ENCODE measurements at places on chromosomes 13 and 19. TPM values are rescaled to one million over a fixed set of nuclear protein-coding genes. Genes with fewer than 3 reads are reported as not detected.

GRCh38 chr13:45178349-45179162 lies 22.3 kb downstream of the KCTD4 start:
- DNase-seq: peak; percentile 85

DNA sequence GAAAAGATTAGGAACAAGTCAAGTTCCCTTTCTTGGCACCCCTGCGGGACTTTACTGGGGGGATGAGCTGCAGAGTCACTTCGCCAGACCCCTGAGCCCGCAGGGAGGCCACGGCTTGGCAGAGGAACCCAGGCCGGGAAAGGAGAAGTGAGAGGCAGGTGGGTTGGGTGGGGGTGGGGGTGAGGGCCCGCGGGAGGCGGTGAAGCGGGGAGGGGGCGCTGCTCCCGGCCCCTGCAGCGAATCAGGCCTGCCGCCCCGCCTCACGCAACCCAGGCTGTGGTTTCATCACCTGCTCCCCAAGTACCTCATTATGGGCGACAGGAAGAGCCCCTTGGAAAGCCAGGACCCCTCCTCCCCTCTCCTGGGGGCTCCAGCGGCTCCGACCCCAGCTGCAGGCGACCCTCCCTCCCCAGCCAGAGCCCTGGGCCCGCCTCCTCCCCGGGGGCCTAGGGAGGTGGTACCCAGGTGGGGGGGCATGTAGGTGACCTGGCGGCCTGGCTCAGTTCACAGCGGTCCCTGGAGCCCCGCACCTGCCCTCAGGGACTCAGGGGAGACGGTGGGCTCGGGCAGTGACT lies 9.5 kb downstream of the MEF2B start:
- no peak for DNase-seq

DNA sequence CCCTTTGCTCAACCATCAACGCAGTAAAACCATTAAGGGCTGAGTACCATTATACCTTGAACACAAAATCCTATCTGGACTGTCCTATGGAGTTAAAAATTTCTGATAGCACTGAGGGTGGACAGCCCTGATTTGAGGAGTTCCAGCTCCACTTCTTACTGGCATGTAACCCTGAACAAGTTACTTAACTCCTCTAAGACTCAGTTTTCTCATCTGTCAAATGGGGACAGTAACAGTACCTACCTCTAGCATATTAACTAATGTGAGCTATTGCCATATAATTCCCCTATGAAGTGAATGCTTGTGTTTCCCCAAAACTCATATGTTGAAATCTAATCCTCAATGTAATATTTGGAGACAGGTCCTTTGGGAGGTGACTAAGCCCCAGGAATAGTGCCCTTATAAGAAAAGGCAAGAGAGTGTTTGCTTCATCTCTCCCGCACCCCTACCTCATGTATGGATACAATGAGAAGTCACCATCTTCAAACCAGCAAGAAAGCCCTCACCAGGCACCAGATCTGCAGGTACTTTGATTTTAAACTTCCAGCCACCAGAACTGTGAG lies 61.9 kb upstream of the DOCK9 start:
- DNase-seq: no peak

DNA sequence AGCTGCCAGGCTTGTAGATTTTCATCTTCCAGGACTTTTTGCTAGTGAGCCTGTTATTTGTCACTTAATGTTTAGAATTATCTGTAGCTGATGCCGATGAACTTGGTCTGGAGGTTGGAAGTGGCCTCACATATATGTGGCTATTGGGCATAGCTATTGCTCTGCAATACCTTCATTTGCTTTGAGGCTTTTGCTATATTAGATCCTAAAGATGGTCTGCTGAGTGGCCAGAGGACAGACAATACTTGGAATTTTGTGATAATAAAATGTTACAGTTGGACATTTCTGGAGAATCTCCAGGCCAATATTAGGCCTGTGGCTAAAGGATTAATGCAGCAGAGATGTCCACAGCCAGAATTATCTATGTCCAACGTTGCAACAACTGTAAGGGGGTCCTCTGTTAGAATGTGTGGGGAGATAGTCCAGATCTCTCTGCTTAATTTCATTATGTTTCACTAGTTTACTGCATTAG lies 222.3 kb downstream of the GPC5 start:
- DNase-seq: no peak

GRCh38 chr19:23254141-23254910 lies 4.1 kb upstream of the ZNF724 start:
- DNase-seq: no peak

- DNase-seq: no peak
Observed at GRCh38 chr19:7238051-7238450, 56.2 kb downstream of the INSR start.

DNA sequence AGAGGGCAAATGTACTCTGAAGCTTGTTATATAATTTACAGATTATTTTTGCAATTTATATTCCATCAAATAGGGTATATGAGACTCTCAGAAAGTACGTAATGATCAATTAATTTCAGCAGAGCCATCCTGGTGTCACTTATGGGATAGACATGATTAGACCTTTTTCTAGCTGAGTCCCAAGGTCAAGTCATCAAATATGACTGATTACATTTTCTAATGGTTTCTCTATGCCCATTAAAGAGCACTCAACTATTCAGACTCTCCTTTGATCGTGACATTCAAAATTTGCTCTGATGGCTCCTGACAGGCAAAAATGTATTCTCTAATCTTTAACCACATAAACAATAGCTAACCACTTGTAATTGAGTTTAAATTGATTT lies 469.2 kb downstream of the COG6 start:
- no peak for DNase-seq

DNA sequence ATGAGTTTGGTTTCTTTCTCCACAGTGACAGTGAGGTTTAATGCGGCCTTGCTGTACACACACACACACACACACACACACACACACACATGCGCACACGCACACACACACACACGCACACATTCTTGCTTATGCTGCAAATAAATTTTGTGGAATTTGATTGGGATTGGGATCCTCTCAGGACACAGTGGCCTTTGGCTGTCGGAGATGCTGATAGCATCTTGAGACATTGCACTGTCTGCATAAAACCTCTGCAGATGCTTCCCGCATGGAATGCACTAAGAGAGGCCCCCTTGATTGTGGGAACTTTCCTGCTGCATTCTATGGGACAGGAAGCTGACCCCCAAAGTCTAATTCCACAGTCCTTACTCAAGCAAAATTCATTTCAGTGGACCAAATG lies 145.6 kb downstream of the FLT1 start:
- no peak for DNase-seq

Gene SCGB2B2
- total RNA-seq: 0.07 TPM

DNA sequence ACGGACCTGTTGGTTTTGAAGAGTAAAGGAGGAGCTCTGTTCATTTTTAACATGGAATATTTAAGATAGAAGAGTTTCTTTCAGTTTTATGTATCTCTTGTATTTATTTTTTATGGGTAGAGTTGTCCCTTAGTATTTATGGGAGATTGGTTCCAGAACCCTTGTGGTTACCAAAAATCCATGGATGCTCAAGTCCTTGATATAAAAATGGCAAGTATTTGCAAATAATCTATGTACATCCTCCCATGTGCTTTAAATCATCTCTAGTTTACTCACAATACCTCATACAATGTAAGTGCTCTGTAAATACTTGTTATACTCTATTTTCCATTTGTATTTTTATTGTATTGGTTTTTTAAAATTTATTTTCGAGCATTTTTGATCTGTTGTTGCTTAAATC lies 63.1 kb downstream of the TM9SF2 start:
- no peak for DNase-seq

DNA sequence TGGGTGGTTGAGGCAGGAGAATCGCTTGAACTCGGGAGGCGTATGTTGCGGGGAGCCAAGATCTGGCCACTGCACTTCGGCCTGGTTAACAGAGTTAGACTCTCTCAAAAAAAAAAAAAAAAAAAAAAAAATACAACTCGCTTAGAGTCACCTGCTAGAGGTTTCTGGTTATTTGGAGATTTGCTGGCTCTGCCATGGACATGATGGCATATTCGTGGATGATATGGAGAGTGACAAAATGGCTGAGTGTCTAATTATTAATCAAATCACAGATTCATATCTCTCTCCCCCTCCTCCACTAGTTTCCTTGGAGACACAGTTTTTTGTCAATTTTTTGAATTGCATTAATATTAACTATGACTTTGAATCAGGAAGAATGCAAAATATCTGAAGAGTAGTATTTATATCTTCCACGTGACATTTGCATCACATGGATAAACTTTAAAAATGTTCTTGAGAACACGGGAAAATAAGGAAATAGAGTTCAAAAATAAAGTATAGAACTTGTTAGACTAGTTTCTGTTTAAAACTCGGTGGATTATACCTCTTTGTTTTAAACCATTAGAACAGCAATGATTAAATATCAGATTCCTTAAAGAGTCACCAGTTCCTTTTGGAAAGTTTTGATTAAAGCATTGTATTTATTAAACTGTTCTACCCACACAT lies 47.8 kb downstream of the KLF5 start:
- no peak for DNase-seq

DNA sequence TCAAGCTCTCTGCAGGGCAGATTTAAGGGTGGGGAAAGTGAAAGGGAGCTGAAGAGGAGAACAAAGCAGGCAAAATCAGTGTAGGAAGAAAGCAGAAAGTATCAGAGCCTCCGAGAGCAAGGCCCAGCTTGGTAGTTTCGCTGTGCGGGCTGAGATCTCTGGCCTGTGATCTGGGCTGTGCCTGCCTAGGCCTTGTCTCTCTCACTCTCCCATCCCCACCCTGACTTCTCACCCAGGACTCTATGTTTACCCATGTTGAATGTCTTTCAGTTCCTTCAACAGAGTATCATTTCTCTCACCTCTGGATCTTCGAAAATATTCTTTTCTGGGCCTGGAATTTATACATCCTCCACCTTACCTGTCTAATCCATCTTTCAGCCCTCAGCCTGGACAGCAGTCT lies 391.3 kb downstream of the FOXO1 start:
- peak; percentile 12 for DNase-seq

DNA sequence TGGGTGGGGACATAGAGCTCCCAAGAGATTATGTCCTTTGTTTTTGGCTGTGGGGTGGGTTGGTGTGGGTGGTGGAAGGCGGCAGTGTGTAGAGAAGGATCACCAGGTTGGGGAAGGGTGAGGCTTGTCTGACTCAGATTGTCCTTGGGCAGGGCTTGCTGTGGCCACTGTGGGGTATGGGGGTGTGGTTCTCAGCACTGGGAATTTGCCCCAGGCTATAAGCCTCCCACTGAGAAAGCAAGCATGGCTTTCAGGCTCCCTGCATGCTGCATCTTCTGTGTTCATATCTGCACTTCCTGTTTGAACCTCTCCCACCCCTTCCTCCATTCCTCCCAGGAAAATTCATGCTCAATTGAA lies 34.9 kb downstream of the DNAJC15 start:
- DNase-seq: peak; percentile 97

- peak; percentile 66 for DNase-seq
Observed at GRCh38 chr19:33227242-33227650, 1.6 kb upstream of the SLC7A10 start.

Gene UHRF1
- 60.1 TPM for total RNA-seq

Gene ZNF135
- 1.8 TPM for total RNA-seq

Gene NLRP7
- not detected for total RNA-seq

DNA sequence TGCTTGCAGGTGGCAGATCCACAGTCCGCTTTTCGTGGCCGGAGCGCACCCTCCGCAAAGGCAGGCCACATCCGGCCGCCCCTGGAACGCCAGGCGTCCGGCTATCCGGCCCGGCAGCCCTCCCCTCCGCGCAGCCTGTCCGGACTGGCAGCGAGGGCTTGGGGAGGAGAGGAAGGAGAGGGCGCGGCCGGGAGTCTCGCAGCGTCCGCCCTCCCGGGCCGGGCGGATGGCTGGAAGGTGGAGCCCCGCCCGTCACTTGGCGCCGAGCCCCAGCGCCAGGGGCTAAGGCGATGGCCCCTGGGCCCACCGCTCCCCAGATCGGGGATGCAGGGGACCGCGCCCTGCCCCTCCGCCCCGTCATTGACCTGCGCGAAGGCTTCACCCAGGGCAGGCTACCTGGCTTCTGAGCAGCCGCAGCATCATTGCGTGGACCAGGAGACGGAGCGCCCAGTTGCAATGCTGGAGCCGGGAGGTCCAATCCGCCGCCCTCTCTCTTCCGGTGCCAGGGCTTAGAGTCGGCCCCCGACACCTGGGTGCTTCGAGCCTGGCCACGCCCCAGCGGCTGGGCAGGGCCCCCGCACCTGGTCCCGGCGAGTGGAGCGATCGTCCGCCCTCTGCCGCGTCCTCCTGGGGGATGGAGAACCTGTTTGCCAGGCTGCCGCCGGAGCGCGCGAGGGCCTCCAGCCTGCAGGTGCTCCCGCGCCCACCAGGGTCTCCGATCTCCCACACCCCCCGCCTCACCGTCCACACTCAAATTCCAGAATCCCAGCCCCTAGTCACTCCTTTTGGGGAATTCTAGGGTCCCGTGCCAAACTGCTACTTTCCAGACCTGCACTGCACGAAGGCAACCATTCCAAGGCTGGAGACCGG lies at the start of gene FUT1:
TSS of gene FUT1 (minus strand) at position 146 of the 870 bp plus-strand sequence. CDS start 1,360 bp downstream, outside the sequence.
- peak; percentile 51 for DNase-seq

- DNase-seq: no peak
Observed at GRCh38 chr13:77036279-77036678, 9.3 kb upstream of the FBXL3 start.

Gene CEBPG
- total RNA-seq: 14.8 TPM

Gene FRY
- 5.7 TPM for total RNA-seq

- DNase-seq: no peak
Observed at GRCh38 chr13:96744367-96745331, 249.6 kb downstream of the OXGR1 start.

DNA sequence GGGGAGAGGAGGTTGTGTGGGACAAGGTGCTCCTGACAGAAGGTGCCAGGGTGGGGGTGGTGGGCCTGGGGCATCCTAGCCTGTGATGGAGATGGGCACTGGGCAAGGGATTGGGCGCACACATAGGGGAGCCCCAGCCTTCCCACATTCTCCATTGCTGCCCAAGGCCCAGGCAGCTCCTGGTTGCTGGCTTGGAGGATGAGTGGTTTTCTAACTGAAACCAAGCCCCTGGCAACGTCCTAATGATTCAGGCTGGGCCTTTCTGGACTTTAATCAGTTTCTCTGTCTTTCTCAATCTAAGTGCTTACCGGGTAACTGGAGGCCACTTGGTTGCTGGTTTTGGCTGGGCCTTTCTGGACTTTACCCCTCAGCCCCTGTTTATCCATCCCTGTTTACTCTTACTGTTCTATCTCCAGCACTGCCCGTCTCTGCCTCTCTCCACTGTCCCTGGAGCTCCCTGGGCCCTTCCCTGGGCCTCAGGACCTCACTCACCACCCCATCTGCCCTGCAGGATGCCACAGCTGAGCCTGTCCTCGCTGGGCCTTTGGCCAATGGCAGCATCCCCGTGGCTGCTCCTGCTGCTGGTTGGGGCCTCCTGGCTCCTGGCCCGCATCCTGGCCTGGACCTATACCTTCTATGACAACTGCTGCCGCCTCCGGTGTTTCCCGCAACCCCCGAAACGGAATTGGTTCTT lies 354 bp downstream of the CYP4F3 start:
- no peak for DNase-seq

Gene GRIK5
- total RNA-seq: 0.07 TPM

Gene KLC3
- total RNA-seq: 2.4 TPM
